ENCODE measurements at places on chromosomes 12 and 14. TPM values are rescaled to one million over a fixed set of nuclear protein-coding genes. Genes with fewer than 3 reads are reported as not detected.

DNA sequence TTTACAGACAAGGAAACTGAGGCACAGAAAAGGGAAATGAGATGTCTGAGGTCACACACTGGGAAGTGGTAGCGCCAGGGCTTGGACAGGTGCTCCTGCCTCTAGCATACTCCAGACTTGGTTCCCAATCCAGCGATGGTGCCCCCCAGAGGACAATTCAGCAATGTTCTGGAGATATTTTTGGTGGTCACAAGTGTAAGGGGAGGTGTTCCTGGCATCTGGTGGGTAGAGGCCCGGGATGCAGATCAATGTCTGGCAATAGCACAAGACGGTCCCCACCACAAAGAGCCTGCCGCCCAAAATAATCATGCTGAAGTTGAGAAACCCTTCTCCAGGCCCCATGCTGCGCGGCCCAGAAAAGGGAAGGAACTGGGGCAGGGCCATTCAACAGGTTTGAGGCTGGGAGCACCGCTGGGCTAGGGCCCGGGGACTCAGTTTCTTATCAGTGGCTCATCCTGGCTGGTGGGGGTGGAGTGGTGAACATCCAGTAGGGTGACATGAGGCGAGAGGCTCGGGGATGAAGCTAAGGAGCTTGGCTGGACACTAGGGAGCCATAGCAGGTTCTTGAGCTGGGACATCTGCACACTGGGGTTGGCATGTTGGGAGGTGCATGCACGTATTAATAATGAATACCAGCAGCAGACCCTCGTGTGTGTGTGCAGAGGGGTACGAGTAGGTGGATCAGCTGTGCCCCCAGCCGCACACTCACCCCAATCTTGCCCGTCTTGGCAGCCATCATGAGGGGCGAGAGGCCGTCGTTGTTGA is 35.1 kb downstream of the TRPV4 start:
- H3K36me3 ChIP-seq, result no peaks in the 10 kb centered on the region
- H3K27me3 ChIP-seq, result peaks cover 7% of the 10 kb centered on the region
- H3K4me1 ChIP-seq, result no peaks in the 10 kb centered on the region
- DNase-seq, result no peak
- H3K4me3 ChIP-seq, result no peak overlapping the region
- no peak overlapping the region for H3K27ac ChIP-seq

Gene CCDC175
- total RNA-seq, result not detected

- H3K27ac ChIP-seq, result no peak overlapping the region
- peaks cover 21% of the 10 kb centered on the region for H3K27me3 ChIP-seq
- peaks cover 13% of the 10 kb centered on the region for H3K4me1 ChIP-seq
- H3K36me3 ChIP-seq, result no peaks in the 10 kb centered on the region
- H3K4me3 ChIP-seq, result peak overlapping the region; percentile 37
Observed at GRCh38 chr12:26196421-26196716, 996 bp downstream of the SSPN start.

Gene MYL2
- total RNA-seq, result not detected

DNA sequence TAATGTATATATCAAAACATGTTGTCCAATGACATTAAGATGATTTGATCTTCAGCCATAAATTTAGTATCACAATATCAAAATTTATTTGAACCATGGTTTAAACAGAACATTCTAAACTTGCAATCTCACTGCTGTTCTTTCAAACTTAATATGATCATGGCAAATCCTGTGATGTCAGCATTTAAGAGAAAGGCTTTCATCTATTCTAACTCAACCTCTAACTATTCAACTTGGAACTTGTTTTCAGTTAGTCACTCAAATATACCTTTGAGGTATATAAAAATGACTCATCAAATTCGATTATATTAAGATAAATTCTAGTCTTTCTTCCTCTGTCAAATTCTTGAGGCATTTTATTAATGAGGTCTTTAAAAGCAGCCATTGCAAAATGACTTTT is 747.0 kb upstream of the FLRT2 start:
- H3K36me3 ChIP-seq, result no peaks in the 10 kb centered on the region
- no peaks in the 10 kb centered on the region for H3K27me3 ChIP-seq
- H3K4me3 ChIP-seq, result no peak overlapping the region

DNA sequence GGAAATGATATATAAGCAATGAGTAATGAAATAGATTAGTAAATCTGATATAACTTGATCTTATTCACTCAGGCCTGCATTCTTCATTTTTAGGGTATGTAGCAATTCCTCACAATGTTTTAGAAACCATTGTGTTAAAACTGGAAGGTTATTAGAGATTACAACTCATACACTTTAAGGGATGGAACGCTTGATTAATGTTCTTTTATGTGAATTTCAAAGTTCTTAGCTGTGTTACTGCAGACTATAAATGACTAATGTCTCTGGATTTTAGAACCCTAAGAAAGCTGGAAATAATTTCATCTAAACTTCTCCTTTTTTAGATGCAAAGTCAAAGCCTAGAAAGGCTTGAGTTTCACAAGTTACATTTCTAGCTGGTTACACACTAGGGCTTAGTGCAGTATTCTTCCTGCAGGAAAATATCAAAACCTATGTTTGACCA is 148.2 kb upstream of the CLEC14A start:
- H3K27me3 ChIP-seq, result peaks cover 5% of the 10 kb centered on the region
- H3K27ac ChIP-seq, result no peak overlapping the region
- H3K36me3 ChIP-seq, result no peaks in the 10 kb centered on the region
- no peak overlapping the region for H3K4me3 ChIP-seq
- no peaks in the 10 kb centered on the region for H3K4me1 ChIP-seq

Gene SSTR1
- not detected for total RNA-seq

GRCh38 chr12:89185889-89186288 is 166.4 kb downstream of the DUSP6 start:
- H3K4me3 ChIP-seq, result no peak overlapping the region
- H3K4me1 ChIP-seq, result no peaks in the 10 kb centered on the region
- DNase-seq, result no peak
- no peaks in the 10 kb centered on the region for H3K27me3 ChIP-seq
- H3K27ac ChIP-seq, result no peak overlapping the region
- peaks cover 17% of the 10 kb centered on the region for H3K36me3 ChIP-seq

DNA sequence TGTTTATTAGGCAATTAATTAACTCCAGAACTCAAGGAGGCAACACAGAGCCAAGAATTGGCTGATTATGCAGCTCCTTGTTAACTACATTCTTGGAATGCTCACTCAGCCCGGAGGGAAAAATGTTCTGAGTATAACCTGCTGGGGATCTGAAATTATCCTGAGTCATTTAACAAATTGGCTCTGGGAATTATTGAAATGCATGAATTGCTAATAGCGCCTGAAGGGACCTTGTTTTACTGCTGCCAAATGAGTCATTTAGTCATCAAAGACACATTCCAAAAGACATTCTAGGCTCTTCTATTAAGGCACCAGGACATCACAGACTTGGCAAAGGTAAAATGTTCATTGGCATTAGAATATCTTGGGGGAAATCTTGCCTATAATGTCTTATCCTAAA is 13.0 kb downstream of the TMEM52B start:
- peaks cover 21% of the 10 kb centered on the region for H3K27me3 ChIP-seq
- DNase-seq, result no peak
- peaks cover 18% of the 10 kb centered on the region for H3K4me1 ChIP-seq

GRCh38 chr12:127539226-127539858 is 727.6 kb upstream of the TMEM132C start:
- no peak for DNase-seq
- H3K27me3 ChIP-seq, result no peaks in the 10 kb centered on the region
- H3K36me3 ChIP-seq, result no peaks in the 10 kb centered on the region
- H3K4me3 ChIP-seq, result no peak overlapping the region

DNA sequence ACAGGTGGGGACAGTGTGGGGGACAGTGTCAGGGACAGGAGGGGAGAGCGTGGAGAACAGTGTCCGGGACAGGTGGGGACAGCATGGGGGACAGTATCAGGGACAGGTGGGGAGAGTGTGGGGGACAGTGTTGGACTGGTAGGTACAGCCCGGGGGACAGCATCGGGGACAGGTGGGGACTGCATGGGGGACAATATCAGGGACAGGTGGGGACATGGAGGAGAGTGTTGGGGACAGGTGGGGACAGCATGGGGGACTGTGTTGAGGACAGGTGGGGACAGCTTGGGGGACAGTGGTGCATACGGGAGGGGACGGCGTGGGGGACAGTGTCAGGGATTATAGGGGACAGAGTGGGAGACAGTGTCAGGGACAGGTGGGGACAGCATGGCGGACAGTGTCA is 212.3 kb downstream of the TMEM121 start:
- H3K4me3 ChIP-seq, result no peak overlapping the region
- H3K4me1 ChIP-seq, result no peaks in the 10 kb centered on the region
- DNase-seq, result no peak
- no peak overlapping the region for H3K27ac ChIP-seq
- H3K27me3 ChIP-seq, result no peaks in the 10 kb centered on the region

DNA sequence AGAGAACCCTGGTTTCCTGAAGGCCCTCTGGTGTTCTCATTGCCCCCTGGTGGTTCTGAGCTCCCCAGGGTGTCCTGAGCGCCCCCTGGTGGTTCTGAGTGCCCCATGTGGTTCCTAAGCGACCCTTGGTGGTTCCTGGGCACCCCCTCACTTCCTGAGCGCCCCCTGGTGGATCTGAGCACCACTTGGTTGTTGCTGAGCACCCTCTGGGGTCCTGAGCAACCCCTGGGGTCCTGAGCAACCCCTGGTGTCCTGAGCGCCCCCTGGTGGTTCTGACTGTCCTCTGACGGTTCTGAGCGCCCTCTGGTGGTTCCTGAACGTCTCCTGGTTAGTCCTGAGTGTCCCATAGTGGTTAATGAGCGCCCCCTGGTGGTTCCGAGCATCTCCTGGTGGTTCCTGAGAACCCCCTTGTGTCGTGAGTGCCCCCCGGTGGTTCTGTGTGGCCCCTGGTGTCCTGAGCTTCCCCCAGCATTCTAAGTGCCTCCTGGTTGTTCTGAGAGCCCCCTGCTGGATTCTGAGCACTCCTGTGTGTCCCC is 568.3 kb downstream of the TMEM121 start:
- H3K4me1 ChIP-seq, result no peaks in the 10 kb centered on the region
- H3K27ac ChIP-seq, result no peak overlapping the region
- H3K27me3 ChIP-seq, result no peaks in the 10 kb centered on the region
- DNase-seq, result no peak
- H3K36me3 ChIP-seq, result no peaks in the 10 kb centered on the region
- H3K4me3 ChIP-seq, result no peak overlapping the region

Gene KRT6C
- not detected for total RNA-seq

DNA sequence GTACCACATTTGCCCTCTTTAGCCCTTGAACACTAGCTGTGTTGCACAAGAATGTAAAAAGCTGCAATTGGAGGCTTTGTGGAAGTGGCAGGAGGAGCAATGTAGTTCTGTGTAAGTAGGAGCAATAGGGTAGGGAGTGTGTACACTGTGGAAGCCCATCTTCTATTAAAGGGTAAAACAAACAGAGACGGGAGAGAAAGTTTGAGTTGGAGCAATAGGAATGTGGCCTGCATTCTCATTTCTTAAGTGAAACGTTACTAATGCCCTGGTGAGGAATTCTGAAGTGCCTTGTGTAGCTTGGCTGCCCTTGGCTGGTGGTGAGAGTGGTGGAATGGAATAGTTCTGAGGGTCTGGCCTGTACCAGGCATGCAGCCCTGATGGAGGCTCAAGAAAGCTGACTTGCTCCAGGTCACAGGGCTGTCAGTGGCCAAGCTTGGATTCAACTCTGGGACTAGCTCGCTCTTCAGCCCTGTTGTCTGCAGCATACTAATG is 38.8 kb upstream of the ATP23 start:
- H3K27me3 ChIP-seq, result peaks cover 2% of the 10 kb centered on the region
- DNase-seq, result no peak
- H3K4me1 ChIP-seq, result peaks cover 29% of the 10 kb centered on the region
- no peak overlapping the region for H3K4me3 ChIP-seq
- H3K36me3 ChIP-seq, result no peaks in the 10 kb centered on the region

Measured in naive thymus-derived CD8-positive, alpha-beta T cell (primary cell).